ENCODE measurements at places on chromosomes 12 and 14.

DNA sequence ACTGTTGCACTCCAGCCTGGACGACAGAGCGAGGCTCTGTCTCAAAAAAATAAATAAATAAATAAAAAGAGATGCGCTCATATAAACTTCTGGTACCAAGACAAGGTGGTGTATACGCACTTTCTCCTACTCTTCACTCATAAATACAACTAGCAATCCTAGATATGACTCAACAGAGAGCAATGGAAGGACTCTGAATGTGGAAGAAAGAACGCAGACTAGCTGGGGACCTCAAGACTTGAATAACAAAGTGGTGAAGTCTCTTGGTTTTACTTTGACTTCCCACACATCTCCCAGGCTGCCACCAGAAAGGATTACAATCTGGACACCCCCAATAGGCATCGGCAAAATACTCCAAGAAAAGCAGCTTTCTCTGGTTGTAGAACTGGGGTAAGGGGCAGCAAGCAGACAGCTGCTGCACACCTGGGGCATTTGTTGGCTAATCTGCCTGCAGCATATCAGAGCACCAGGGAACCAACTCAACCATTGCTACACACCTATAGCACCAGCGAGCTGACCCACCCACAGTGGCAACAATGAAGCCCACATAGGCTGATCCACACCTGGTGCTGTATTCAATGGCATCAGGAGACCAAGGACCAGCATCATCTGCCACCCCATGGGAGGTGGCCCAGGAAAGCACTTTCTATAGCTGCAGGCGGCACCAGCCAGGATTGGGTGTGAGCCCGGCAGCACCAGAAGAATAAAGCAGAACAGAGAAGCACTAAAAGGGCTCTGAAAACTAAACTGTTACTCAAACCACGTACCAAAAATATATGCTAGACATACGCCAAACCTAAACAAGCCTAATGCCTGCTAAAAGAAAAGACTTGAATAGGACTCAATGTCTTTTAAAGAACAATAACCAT lies 1231.7 kb upstream of the TMEM132C start:
- DNase-seq, result no peak

- no peak for DNase-seq
Measured at GRCh38 chr14:91586410-91586809, 76.3 kb upstream of the PPP4R3A start.

DNA sequence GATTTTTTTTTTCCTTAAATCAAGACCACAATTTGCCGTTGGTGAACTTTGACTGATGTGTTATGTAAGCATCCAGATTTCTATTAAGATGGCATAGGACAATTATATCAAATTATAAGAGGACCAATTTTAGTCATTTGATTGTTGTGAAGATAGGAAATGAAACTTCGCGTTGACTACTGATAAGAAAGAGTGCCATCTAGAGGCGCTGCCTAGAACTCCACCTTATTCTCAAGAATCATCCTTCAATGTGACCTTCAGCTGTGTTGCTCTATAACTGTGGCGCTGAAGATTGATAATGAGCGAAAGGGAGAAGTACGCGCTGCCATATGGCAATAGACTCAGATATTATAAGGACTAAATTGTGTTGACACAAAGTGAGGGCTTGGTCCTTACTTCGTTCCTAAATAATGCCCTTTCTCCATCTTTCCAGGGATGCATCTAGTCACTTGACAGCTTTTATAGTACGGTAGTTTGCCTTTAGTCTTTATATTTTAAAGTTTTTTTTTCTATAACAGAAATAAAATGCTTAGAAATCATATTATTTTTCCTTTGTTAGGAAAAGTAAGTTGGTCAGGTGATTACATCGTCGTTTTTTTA lies 350.8 kb upstream of the STXBP6 start:
- DNase-seq, result no peak

GRCh38 chr14:87581298-87581697 lies 411.7 kb downstream of the GALC start:
- DNase-seq, result no peak

DNA sequence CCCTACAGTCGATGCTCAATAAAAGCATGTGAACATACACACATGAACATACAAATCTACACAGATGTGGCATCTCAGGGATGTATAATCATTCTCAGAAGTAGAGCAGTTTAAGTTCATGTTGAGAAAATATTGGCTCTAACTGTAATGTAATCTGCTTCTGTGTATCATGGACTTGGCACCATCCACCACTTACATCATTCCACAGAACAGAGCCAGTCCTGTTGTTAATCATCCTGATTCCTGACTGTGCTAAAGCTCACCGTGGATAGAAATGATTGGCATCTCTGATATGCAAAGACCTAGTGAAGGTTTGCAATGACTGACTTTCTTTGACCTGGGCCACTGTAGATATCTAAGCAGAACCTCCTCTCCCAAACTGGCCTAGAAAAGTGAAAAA lies 1141.3 kb downstream of the BCL11B start:
- DNase-seq, result no peak

- DNase-seq, result no peak
Measured at GRCh38 chr14:30550335-30550734, 8.6 kb upstream of the G2E3 start.

GRCh38 chr14:99708449-99708848 lies 24.4 kb downstream of the CYP46A1 start:
- no peak for DNase-seq

GRCh38 chr12:55842681-55843429 lies at the start of gene MMP19:
MMP19 (minus strand) TSS chr12:55842936; CDS start chr12:55842830, 106 bp downstream.
- DNase-seq, result no peak

DNA sequence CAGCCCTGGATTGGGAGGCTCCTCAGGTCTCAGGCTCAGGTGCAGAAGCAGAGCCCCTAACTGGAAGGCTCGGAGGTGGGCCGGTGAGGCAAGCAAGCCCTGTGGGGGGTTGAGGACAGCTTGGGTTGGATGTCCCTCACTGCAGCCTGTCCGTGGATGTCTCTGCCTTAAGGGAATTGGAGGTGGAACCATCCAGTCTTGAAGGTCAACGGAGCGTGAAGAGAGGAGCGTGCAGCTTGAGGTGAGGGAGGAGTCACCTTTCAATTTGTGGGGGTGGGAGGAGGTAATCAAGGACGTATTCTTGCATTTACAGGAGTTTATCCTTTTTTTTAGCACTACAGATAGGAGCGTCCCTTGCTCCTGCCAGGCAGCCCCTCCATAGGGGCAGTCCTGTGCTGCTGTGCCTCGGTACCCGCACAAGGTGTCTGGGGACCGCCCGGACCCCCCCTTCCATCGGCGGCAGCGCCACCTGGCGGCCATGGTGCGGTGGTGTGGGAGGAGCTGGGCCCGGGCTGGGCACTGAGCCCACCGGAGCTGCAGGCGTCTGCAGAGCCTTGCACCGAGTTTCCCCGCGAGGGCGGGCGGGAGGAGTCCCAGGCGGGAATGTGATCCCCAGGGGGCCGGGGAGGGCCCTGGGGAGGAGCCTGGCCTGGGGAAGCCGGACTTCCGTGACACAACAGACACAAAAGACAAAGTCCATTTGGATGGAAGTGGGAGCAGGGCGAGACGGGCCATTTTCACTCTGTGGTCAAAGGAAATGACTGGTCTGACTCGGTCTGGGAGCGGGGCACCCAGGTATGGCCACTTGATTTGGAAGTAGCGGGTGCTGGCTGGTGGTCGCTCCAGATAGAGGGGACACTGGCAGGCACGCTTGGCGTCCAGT lies 864 bp downstream of the DNAJC22 start:
- DNase-seq, result peak; percentile 82

DNA sequence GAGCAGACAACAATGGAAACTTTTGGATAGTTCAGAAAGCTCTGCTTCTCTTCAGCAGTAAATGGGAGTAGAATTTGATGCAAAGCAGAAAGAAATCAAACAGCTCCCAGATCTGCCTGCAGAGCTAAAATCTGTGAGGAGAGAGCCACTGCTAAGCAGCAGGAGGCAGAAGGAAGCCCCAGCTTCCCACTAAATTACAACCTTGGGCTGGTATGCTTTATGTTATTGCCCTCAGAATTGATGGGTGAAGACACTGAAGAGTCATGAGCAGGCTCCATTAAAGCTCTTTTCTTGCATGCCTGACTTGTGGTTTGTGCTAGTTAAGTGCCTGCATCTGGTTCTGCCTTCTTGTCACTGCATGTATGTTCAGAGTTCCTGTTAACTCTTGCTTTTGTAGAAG lies 8.4 kb downstream of the ZC2HC1C start:
- no peak for DNase-seq

DNA sequence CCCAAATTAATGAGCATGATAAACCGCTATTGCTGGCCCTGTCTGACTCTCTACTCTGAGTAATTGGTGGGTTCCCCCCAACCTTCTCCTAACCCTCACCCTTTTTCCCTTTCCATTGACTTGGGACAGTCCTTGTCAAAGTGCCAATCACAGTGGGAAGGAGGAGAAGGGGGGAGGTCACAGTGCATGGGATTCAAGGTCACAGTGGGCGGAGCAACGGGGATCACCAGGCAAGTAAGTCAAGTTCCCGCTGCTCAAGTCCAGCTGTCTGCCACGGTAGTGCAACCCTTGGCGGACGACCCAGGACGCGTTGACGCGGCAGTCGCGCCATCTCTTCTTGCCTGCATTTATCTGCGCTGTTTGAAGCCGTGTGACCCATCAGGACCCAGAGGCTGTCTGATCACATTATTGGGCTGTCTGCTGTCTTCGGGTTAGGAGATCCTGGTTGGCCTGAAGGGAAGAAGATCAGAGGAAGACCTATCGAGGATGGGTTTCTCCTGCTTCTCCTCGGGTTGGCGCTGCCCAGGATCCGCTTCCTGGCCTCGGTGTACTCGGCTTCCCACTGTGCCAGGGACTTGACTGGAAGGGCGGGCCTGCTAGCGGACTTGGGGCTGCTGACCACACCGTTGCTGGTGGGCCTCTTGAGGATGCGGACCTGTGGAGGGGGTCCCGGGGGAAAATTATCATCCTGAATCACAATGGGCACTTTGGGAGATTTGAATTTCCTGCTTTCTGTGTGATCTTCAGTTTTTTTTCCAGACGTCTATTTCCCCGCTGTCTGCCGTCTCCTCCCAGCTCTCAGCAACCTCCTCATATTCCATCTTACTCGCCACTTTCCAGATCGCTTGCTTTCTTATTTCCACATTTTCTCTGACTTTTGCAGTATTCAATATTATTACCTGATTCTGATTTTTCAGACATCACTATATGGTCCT lies 3.1 kb upstream of the MDM2 start:
- DNase-seq, result no peak

DNA sequence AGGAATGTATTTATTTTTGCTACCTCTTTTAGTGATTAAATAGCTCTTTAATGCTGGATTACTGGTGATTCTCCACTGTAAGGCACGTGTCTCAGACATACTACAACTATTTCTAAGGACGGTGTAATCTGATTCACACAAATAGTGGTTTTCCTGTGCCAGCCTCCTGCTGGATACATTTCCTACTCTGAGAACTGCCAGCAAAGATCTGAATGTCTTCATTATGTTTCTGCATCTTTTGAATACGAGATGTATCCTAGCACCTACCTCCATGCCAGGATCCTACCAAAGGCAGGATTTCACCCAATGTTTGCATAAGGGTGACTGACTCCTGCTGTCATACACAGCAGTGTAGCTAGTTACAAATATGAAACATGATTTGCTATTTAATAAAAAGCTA lies 120.6 kb downstream of the PRICKLE1 start:
- DNase-seq, result no peak

- DNase-seq, result no peak
Measured at GRCh38 chr14:28151926-28152325, 614.7 kb upstream of the FOXG1 start.

- DNase-seq, result no peak
Measured at GRCh38 chr12:115375186-115375991, 691.4 kb upstream of the TBX3 start.

GRCh38 chr12:102388469-102388868 lies 91.9 kb downstream of the IGF1 start:
- DNase-seq, result no peak

- DNase-seq, result no peak
Measured at GRCh38 chr14:99157246-99157645, 114.8 kb downstream of the BCL11B start.

DNA sequence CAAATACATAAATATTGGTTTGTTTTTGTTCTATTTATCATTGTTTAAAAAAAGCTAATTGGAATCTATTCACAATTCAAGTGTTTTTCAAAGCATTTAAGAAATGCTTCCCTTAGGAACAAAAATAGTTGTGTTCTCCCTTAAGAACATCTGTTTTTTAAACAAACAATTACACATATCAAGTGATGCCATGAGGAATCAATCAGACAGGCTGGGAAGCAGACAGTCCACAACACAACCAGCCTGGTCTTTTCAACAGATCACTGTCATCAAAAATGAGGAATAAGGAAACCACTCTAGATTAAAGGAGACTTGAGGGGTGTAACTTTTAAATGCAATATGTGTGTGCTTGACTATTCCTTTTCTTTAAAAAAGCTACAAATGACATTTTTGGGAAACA lies 25.5 kb downstream of the GALC start:
- no peak for DNase-seq
